HT-29 (cell line): ENCODE measurements at places on chromosomes 4 and X.

DNA sequence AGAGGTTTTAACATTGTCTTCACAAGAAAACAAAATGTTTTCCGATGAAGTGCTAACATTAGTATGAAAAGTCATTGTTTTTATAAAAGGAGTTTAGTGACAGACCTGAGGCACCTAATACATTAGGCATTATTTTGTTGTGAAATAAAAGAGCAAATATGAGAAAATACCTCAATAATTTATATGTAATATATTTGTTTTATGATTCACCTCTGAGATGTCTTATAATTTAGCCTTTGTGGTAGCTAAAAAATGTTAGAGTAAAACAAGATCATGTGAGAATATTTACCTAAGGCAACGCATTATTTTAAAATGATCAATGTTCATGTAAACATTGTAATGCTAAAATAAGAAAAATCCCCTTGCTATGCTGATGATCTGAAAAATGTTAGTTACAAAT, 100.9 kb upstream of the WDFY3 start:
- no peak for DNase-seq

- DNase-seq, result no peak
Observed at GRCh38 chr4:174592985-174593335, 70.7 kb upstream of the HPGD start.

- DNase-seq, result no peak
Observed at GRCh38 chr4:124157396-124158083, 555.0 kb downstream of the ANKRD50 start.

GRCh38 chrX:48636776-48637175, 39.5 kb downstream of the WDR13 start:
- DNase-seq, result no peak

- DNase-seq, result no peak
Observed at GRCh38 chr4:74114234-74114633, 15.2 kb upstream of the CXCL2 start.

DNA sequence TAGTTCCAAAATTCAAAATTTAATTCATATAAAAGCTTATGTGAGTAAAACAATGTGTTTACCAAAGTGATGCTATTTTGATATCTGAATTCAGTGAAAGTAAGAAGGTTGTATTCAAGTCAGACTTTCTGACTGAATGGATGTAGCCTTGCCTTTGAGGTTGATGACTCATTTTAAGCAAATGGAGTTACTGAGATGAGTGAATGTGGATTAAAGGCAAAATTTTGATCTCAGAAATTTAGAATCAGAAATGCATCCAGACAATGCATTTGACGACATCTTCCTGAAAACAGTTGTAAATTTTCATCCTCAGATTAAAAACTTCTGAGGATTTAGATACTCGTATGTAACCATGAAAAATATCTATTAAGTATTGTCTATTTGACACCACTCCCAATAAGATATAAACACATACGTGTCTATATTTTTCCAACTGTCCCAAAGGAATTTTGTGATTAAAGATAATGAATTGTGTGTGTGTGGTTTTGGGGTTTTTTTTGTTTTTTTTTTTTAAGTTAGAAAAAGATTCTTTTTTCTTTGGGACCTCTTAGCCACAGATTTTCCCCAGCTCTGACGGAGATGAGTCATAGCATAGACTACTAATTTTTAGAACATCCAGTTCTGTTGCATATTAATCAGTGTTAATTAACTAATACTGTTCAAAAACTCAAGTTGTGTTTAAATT, 34.4 kb downstream of the NFKB1 start:
- DNase-seq, result no peak

GRCh38 chr4:3227878-3228675, 20.9 kb upstream of the MSANTD1 start:
- DNase-seq, result no peak

DNA sequence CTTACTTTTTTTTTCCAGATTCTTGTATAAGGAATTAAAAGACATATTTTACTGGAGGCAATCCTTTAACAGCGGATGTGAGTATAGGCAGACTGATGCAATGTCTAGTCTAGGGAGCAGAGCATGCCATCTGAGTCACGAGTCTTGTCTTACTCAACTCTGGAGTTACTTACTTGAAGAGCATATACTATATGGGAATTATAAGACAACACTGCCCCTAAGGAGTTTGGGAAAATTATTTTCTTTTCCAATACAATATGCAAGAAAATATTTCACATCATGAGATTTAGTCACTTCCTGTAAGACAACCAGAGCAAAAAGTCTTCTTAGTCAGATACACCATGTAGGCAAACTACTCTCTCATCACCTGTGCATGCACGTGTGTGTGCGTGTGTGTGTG, 537.3 kb upstream of the FTHL17 start:
- DNase-seq, result no peak

- no peak for DNase-seq
Observed at GRCh38 chrX:71632923-71633657, 14.8 kb upstream of the CXCR3 start.

DNA sequence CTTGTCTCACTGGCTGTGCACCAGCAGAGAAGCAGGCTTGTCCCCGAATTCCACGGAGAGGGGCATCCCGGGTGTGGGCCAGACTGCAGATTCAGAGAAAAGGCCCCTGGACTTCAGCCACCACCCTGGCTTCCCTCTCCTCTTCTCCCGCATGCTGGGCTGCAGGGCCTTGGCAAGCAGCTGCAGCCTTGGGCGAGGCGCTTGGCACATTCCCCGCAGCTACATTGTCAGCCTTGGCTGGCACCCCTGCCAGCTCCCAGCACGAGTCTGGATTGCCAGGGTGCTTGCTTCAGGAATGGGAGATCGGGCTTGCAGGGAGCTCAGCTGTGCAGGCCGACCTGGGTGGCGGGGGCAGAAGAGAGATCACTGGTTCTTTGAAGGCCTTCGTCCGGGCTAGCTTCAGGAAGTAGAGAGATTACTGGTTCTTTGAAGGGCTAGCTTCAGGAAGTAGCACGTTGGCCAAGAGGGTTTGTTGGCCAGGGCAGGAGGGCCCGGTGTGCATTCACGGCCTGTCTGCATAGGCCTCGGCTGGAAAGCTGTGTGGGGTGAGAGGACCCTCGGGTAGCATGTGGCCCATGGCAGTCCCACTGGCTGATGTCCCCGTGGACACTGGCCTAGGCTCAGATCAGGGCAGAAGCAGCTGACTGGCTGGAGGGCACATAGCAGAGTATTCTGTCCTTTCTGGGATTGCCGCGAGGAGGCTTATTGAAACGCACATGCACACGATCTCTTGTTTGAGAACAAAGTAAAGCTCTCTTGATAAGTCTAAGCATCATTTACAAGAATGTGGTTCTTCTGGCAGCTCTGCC, 2.7 kb downstream of the ABCD1 start:
- DNase-seq, result peak; percentile 63

- no peak for DNase-seq
Observed at GRCh38 chr4:100816436-100817045, 298.7 kb upstream of the EMCN start.

DNA sequence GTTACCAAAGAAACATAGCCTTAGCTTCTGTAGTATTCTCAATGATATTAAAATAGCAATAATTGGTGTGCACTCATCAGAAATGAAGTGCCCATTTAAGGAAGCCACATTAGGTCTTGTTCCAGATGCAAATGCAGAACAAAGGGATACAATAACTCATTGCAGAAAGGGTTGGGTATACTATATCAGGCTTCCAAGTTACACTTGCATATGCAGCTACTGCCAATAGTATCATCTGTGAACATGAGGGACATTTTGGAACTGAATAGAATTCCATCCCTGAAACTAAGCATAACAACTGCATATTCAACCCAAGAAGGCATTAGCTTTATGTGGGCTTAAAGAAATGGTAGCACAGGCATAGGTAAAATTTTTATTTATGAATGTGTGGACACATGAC, 167.8 kb downstream of the ANTXR2 start:
- DNase-seq, result no peak

DNA sequence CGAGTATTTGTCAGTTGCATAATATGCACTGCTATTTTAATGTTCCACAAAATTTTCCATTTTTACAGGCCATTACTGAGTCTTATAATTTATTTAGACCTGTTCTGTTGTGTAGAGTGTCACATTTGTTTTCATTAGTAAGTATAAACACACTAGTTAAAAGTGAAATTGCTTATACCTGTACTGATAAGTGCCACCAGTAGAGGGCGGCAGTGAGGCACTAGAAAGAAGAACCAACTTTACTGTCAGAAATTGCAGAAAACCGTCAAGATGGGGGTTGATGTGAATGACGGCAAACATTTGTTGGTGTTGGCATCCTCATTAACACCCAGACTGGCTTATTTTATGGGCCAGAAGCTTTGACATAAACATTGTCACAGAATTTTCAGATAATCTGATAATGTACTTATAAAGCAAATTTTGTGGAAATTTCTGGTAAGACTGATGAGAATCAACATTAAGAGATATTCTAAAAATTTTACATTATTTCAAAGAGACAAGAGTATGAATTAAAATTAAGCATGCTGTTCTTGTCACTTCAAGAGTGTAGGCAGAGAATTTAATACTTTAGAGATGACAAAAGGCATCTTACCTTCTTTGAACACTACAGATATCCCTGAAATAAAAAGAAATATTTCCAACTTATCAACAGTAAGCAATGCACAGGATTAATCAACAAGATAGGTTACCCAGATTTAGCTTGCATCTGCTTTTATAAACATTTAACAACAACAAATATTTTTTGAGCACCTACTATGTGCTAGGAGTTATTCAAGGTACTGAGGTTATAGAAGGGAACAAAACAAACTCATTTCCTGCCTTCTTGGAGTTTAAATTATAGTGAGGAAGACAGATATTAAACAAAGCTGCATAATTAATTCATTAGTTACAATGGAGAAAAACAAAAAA, 24.9 kb downstream of the ALPK1 start:
- peak; percentile 62 for DNase-seq

DNA sequence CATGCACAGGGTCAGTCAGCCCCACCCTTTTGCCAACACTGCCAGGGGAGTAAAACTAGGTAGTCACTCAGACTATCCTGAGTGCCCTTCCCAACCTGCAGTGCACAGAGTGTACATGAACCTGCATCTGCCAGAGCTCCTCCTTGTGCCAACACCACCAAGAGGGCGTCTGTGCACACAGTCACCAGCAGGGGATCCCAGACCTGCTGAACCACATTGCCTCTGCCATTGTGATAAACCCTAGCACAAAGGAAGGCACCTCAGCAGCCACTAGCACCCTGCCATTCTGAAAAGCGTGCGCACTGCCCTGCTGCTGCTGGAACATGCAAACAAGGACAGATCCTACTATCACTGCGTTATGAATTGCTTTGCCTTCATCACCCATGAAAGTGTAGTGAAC, 247.8 kb upstream of the POU3F4 start:
- DNase-seq, result peak; percentile 9

DNA sequence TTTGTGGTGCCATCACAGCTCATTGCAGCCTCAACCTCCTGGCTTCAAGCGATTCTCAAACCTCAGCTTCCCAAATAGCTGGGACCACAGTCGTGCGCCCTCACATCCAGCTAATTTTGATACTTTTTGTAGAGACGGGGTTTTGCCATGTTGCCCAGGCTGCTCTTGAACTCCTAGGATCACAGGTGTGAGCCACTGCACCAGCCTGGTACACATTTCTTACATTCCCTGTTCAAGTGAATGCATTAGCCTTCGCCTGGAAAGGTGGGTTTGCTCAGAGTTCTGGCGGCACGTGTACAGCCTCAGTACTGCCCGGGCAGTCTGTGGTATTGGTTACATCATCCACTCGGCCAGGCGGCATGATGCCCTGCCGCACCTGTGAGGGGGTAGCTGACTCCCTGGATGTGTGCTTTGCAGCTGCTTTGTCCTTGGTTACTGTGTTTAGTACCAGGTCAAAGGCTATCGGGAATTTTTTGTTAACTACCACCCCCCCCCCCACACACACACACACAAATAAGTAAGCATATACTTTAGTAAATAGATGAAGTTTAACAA, 57.1 kb downstream of the TNIP2 start:
- no peak for DNase-seq

DNA sequence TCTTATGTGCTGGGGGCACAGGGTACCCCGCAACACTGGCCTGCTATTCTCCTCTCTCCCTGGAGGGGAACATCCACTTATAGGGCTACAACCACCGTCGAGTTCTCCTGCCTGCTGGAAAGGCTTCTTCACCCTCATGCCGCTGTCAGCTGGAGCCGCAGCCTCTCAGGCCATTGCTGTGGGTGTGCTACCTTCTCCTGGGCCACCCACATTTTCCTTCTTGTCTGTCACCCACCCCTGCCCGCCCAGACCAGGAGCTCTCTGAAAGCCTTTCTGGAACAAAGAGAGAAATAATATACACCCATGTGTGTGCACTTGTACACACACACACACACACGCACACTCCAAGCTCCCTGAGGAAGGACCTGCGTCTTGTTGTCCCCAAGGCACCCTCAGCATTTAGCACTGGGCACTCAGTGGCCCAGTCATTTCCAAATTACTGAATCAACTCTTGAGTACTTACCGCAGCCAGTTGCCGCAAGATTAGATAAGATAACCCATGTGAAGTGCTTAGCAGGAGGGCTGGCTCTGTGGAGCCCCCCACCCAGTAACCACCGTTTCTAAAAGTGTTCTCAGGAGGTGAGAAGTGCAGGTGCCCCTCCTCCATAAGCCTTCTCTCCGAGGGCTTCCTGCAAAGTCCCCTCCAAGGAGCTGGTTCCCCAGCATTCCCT, 50.2 kb downstream of the CPZ start:
- no peak for DNase-seq

DNA sequence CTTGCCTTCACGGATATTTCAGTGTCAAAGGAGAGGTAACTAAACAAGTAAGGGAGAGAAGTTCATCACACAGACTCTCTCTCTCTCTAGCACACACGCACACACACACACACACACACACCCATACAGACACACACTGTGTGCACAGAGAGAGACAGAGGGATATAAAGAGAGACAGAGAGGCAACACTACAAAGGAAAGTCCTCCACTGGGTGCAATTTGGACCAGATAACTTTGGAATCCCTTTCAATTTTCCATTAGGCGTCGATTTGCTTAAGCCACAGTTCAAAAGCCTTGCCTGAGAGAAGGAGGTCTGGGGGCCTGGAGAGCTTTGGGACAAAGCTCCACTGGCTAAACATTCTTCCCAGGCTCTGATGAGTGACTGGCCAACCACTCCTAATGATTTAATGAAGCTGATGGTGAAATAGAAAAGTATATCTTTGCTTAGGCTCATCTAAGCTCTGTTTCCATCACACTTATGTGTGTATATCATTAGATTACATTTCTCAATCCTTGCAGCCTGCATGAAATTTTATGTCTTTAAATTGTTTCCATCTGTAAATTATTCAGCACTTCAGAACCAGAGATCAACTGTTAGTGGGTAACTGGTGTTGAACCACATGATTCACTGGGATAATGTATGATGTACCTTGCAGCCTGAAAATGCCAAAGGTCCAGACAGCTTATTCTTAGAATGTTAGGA, 180.8 kb downstream of the MAGEB17 start:
- DNase-seq, result no peak

GRCh38 chr4:147463065-147463464, 17.8 kb upstream of the EDNRA start:
- DNase-seq, result no peak
